Mesenteric fat pad (tissue), 1 donor: ENCODE measurements at places on chromosomes 6 and 20. TPM values are rescaled to one million over a fixed set of nuclear protein-coding genes. Genes with fewer than 3 reads are reported as not detected.

- DNase-seq = no peak
Observed at GRCh38 chr6:84641076-84641475, 123.3 kb downstream of the TBX18 start.

DNA sequence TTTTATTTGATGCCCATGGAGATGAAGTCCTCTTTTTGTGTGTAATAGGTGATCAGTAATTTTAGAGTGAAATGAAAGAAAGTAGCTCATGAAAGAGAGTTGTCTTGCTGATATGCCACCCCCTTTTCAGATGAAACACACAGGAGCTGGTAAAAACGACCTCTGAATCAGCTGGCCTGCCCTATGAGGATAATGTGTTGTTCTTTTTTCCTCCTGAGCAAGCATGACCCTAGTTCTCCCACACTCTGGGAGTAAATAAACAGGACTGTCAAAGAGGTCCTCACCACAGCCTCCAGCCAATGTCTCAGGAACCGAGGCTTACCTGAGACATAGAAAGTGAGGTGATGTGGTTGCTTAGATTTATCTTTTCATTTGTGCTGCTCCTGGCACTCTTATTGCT, 29.5 kb downstream of the GPX5 start:
- no peak for DNase-seq

DNA sequence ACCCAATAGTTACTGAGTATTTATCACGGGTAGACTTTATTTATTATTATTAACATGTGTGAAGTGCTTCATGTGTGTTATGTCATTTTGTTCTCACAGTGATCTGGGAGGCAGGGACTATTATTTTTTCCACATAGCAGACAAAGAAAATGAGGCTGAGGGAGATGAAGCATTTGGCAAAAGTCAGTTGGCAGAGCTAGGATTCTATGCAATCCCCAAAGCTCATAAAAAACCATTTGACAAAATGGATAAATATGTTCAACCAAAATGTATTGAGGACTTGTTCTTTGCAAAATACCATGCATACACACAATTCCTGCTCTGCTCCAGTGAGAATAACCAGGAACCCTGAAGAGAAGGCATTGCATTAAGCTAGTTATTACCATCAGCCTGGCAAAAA, 184.4 kb downstream of the HS3ST5 start:
- no peak for DNase-seq

GRCh38 chr6:33607784-33608161, 13.3 kb upstream of the ITPR3 start:
- DNase-seq = no peak

DNA sequence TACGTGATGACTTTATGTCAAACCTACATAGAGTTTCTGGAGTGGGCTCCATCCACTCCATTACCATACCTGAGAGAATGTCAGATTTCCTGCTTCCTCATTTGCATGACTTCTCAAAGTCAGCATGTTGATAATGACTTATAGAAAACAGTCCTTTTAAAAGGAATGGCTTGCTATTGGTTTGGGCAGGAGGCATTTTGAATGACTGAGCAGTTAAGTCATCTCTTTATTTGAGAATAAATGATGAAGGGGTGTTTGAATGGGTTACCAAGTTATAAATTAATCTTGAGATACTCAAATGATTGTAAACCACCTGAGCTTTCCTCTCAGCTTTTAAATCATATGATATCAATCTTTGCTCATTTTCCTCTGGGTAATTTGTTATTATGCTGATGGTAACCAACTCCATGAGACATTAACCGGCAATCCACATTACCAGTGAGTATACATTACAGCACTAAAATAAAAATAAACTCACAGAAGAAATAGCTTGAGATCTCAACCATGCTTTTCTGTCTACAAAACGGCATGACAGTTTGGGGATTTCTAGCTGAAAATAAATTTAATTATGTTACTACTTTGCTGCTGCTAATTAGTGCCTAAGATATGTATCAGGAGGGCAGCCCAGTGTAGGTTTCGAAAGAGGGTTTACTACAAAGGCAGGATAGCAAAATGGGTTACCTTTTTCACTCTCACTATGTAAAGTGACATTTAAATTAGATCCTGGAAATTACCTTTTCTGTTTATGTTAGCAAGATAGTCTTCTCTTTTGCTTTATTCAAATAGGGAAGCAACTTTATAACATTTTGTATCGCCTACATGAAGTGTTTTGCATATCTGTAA, 78.8 kb downstream of the RPS12 start:
- DNase-seq = no peak

- no peak for DNase-seq
Observed at GRCh38 chr6:47239546-47239945, 70.2 kb downstream of the TNFRSF21 start.

DNA sequence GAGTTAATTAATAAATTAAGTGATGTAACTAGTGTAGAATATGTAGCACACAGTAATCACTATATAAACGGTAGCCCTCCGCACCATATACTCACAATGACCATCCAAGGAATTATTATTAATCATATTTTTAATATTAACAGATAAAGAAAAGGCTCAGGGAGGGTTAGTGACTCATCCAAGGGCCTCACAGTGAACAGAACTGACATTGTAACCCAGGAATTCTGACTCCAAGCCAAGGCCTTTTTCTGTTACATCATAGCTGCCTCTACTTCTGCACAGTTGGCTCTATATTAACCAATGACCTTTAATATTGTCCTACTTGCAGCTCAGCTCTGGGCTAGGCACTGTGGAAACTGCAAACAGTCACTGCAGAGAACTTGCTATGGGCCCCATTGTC, 117.5 kb upstream of the SIRPG start:
- DNase-seq = no peak

DNA sequence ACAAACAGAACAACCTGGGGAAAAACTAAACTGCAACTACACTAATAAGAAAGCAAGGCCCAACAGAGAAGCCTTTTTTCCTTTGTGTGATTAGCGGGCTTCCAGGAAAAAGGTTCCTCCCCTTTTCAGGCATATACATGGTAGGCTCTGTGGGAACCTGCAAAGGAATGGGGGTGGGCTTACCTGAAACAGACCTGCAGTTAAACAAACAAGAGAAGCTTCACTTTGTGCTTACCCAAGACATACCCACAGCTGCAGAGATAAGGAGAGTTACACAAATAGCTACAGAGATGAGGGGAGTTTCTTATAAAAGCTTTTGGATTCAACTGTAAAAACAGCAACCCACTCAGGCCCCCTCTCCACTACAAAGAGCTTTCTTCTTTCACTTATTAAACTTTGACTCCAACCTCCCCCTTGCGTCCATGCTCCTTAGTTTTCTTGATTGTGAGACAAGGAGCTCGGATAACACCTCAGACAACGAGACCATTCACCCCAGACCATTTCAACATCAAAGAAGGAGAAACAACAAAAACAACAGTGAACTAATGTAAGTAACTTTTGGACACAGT, 30.9 kb downstream of the RNF146 start:
- no peak for DNase-seq

DNA sequence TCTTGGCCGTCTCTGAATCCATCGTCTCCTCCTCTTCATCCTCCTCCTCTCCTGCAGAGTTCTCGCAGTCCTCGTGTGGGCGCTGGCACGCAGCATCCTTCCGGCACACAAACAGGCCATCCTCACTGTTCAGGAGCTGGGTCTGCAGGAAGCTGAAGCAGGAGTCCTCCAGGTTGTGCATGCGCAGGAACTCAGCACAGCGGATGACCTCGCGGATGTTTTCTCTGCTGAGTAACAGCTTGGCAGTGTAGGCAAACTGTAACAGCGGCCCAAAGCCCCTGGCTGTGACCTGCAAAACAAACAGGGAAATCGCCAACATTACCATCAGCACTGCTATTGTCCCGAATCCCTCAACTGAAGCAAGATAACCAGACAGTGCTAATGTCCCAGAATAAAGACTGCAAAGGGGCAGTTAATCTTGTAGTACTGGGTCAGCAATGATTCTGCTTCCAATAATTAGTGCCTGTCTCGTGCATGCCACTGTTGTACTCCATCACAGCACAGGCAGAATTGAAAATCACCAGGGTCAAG, 57.4 kb downstream of the GJA10 start:
- no peak for DNase-seq

ZC3H12D gene
- 3.0 TPM for total RNA-seq

TCP11 gene
- total RNA-seq = not detected

PAX1 gene
- total RNA-seq = not detected

TCF15 gene
- 7.0 TPM for total RNA-seq

PSMF1 gene
- 126 TPM for total RNA-seq

PRL gene
- 0.58 TPM for total RNA-seq
